ENCODE measurements at places on chromosomes 11 and 22. TPM values are rescaled to one million over a fixed set of nuclear protein-coding genes. Genes with fewer than 3 reads are reported as not detected.

Gene OR52H1
- not detected for total RNA-seq

Gene GGTLC3
- not detected for total RNA-seq

Gene GRAP2
- 5.5 TPM for total RNA-seq

Gene MS4A8
- not detected for total RNA-seq

Gene CRYBB3
- total RNA-seq = not detected

Gene OR51E2
- total RNA-seq = not detected

Gene LRRN4CL
- 3.3 TPM for total RNA-seq

Gene CARD10
- total RNA-seq = 8.5 TPM

Gene NEFH
- total RNA-seq = 0.24 TPM

GRCh38 chr11:118045191-118045590, 31.7 kb upstream of the TMPRSS4 start:
- DNase-seq = no peak

DNA sequence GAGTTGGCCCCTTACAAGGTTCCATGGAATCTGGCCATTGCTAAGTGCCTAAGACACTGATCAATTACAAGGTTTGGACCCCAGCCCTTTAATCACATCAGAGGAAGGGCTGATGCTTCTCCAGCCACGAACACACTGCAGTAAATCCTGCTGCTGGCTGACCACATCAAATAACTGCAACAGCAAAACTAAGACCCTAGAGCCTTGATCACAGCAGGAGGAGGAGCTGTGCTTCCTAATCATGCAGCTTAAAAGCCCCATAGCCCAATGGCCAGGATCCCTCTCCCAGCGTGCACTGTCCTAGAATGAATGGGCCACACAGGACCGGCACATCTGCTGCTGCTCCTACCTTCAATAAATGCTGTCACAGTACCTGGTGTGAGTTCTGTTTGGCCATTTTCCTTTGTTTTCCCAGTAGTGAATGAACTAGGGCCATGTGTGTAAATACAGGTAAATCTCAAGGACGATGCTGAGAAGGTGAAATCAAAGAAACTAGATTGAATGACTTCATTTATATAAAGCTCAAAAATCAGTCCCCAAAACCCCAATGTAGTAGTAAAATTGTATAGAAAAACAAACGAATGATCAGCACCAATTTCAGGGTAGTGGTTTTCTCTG, 12.7 kb downstream of the ZP1 start:
- peak; percentile 1 for DNase-seq

DNA sequence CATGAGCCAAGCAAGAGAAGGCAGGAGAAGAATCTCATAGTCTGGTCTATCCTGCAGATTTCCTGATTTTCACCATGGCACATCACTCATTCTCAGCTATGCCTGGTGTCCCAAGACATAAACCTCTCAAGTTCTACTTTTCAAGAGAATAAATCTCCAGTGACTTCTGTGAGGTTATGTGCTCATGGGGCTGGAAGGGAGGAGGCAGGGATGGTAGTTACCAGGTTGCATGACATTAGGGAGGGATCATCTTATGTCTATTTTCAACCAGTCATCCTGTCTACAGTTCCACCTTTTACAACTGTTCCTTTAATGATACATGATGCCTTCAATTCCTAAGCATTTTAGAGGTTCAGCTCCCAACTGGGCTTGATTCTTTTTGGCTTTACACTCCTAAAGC, 297.7 kb downstream of the SOX6 start:
- no peak for DNase-seq

DNA sequence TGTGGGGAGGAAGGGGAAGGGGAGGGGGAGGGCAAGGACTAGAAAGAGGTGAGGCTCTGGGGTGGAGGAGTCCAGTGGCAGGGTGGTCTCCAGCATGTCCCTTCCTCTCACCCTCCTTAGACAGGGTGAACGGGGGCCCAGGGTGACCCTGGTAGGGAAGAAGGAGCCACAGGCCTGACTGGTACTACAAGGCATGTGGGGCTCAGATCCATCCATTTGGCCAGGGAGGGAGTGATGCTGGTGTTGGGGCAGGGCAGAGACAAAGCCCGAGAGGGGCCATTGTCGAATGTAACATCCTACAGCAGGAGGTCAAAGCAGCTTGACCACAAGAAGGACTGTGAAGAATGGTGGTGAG, 69.0 kb upstream of the SHISAL1 start:
- DNase-seq = no peak

GRCh38 chr22:31853736-31854495, 90.4 kb upstream of the YWHAH start:
- no peak for DNase-seq

GRCh38 chr11:129779342-129779741, 36.3 kb upstream of the TMEM45B start:
- no peak for DNase-seq

GRCh38 chr11:109439684-109440083, 17.7 kb downstream of the C11orf87 start:
- DNase-seq = no peak

DNA sequence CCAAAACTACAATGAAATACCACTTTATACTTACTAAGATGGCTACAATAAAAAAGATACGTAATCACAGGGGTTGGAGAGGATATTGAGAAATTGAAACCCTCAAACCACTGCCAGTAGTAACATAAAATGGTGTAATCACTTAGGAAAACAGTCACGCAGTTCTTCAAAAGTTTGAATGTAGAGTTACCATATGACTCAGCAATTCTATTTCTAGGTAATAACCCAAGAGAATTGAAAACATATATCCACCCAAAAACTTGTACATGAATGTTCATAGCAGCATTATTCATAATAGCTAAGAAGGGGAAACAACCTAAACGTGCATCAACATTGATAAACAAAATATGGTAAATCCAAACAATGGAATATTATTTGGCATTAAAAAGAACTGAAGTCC, 24.4 kb upstream of the PSMA1 start:
- DNase-seq = no peak

- DNase-seq = no peak
Measured at GRCh38 chr22:27518531-27519340, 282.8 kb downstream of the MN1 start.

DNA sequence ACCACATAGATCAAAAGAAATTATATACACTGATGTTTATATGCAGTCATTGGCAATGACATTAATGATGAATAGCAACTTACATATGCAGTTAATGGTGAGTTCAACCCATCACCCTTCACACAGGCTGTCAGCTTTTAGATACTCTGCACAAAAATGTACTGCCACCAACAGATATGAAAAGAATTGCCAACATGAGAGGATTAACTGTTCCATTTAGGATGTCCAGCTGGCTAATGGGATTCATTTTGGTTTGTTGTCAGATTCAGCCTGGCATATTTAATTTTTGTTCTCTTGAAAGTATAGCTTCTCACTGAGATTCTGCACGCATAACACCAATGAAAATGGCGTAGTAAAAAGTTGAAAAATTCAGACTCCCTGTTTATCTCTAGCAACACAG, 554.0 kb upstream of the ARHGAP42 start:
- DNase-seq = no peak

- peak; percentile 58 for DNase-seq
Measured at GRCh38 chr11:61683961-61684869, 4.0 kb downstream of the DAGLA start.

GRCh38 chr11:91840640-91841240, 383.9 kb upstream of the FAT3 start:
- DNase-seq = no peak

GRCh38 chr22:29873943-29874342, 9.0 kb upstream of the MTMR3 start:
- DNase-seq = no peak

DNA sequence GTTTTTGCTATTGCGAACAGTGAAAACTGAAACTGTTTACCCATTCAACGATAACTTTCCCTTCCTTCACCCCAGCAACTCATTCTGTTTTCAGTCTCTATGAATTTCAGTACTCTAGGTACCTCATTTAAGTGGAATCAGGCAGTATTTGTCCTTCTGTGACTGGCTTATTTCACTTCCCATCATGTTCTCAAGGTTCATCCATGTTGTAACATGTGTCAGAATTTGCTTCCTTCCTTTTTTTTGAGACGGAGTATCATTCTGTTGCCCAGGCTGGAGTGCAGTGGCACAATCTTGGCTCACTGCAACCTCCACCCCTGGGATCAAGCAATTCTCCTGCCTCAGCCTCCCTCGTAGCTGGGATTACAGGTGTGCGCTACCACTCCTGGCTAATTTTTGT, 23.7 kb downstream of the HTR3B start:
- no peak for DNase-seq

All from right cardiac atrium (tissue), 5 donors.